ENCODE measurements at places on chromosomes 3 and 15.

GRCh38 chr3:15345608-15346137 is 13.3 kb upstream of the SH3BP5 start:
- no peaks in the 10 kb centered on the region for H3K27me3 ChIP-seq
- DNase-seq, result no peak
- H3K36me3 ChIP-seq, result peaks cover 2% of the 10 kb centered on the region
- no peak overlapping the region for H3K27ac ChIP-seq
- H3K4me1 ChIP-seq, result peaks cover 51% of the 10 kb centered on the region
- no peak overlapping the region for H3K4me3 ChIP-seq

DNA sequence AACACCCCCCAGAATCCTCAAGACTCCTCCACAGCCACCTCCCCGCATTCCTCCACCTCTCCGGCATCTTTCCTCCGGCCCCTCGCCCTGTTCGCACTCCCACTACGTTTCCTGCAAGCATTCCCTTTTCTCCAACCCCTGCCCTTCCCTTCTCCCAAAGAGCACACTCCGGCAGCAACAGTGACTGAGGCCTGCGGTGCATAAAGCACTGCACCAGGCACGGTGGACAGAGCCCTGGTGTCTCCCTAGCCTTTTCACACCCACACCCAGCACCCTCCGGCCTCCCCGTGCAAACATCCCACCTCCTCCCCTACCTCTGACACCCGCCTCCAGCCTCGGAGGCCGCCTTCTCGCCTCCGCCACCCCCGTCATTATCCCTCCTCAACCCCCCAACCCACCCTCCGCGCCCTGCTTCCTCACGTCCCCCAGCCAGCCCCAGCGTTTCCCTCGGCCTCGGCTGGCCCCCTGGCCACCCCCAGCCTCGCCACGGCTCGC is 577 bp downstream of the ZNF148 start:
- peaks cover 14% of the 10 kb centered on the region for H3K36me3 ChIP-seq
- H3K4me3 ChIP-seq, result peak overlapping the region; percentile 98
- peak; percentile 43 for DNase-seq
- peak overlapping the region; percentile 97 for H3K27ac ChIP-seq
- H3K27me3 ChIP-seq, result no peaks in the 10 kb centered on the region

- no peaks in the 10 kb centered on the region for H3K4me1 ChIP-seq
- H3K27me3 ChIP-seq, result no peaks in the 10 kb centered on the region
- H3K4me3 ChIP-seq, result no peak overlapping the region
- no peak overlapping the region for H3K27ac ChIP-seq
Measured at GRCh38 chr3:120524171-120524923, 71.8 kb upstream of the NDUFB4 start.

GRCh38 chr3:65871305-65872141 is 167.2 kb downstream of the MAGI1 start:
- H3K4me1 ChIP-seq, result no peaks in the 10 kb centered on the region
- H3K27ac ChIP-seq, result no peak overlapping the region
- no peak overlapping the region for H3K4me3 ChIP-seq
- no peak for DNase-seq

DNA sequence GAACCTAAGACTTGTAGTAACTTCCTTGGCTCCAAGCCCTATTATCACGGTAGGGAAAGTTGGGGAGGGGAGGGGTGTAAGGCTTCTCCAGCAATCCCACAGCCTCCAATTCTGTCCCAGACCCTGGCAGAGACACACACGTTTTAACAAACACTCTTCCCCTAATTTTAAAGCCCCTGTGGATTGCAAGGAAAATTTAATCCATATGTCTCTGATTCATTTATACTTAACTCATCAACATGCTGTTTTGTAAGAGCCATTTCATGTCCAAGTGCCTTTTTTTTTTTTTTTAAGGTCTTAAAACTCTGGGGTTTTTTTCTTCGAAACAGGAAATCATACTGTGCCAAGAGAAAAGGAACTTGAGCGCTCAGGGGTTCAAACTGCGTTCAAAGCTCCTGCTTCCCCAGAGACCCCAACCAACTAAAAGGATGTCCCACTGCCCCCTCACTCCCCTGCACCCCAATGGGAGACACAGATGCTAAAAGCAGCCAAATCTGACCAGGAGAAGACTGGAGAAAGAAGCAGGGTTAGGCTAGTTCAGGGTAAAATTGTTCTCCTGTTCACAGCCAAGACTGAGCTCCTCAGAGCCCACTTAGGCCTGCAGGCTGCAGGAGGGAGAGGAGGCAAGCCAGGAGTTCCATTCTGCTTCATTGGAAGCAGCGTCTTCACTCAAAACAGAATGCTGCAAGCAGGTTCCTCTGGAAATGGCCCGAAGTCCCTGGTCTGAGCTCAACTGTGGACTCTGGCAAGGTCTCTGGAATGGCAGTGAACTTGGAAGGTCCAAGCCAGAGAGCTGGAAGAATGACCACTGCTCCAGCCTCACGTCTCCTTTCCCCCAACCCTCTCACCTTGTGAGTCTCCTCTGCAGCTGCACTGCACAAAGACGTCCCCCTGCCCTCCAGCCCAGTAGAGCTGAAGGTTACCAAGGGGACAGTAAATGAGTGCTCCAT is 172.5 kb downstream of the NTRK3 start:
- peaks cover 2% of the 10 kb centered on the region for H3K27me3 ChIP-seq
- no peaks in the 10 kb centered on the region for H3K4me1 ChIP-seq
- no peak overlapping the region for H3K27ac ChIP-seq
- no peaks in the 10 kb centered on the region for H3K36me3 ChIP-seq

DNA sequence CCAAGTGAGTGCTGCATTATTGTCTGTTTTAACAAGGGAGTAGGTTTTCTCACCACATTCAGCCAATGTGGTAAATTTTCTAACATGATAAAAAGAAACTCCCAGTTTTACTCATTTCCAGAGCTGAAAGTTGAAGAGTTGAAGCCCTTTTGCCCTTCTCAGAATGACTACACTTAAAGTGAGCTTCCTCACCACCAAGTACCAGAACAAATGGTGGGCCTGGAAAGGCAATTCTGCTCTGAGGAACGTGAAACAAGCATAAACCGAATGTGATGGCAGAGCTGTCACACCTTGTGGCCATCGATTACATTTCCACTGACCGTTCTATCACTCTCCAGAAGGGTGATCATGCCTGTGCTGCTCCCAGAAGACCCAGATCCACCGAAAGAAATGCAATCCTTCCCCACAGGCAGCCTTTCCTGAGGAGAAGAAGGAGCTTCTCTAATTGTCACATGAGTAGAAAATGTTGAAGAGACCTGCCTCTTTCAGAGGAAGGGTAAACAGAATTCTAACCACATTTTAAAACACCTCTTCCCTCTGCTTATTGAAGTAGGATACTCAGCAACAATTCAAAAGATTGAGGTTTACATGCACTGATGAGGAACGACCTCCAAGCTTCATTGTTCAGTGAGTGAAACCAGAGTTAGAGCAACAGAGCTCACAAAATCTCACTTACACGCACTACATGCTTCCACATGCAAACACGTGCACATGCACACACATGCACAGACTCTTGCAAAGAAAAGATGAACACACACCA is 21.4 kb upstream of the CCR9 start:
- H3K27me3 ChIP-seq, result peaks cover 39% of the 10 kb centered on the region
- no peak overlapping the region for H3K27ac ChIP-seq
- H3K36me3 ChIP-seq, result peaks cover 2% of the 10 kb centered on the region
- no peak overlapping the region for H3K4me3 ChIP-seq

GRCh38 chr3:12722226-12722625 is 36.8 kb downstream of the TMEM40 start:
- no peaks in the 10 kb centered on the region for H3K27me3 ChIP-seq
- no peak overlapping the region for H3K4me3 ChIP-seq
- H3K4me1 ChIP-seq, result peaks cover 9% of the 10 kb centered on the region
- DNase-seq, result no peak
- H3K27ac ChIP-seq, result no peak overlapping the region

- no peak overlapping the region for H3K4me3 ChIP-seq
- no peaks in the 10 kb centered on the region for H3K27me3 ChIP-seq
- no peak for DNase-seq
- no peaks in the 10 kb centered on the region for H3K36me3 ChIP-seq
Measured at GRCh38 chr3:175495331-175495730, 636.2 kb downstream of the NAALADL2 start.

DNA sequence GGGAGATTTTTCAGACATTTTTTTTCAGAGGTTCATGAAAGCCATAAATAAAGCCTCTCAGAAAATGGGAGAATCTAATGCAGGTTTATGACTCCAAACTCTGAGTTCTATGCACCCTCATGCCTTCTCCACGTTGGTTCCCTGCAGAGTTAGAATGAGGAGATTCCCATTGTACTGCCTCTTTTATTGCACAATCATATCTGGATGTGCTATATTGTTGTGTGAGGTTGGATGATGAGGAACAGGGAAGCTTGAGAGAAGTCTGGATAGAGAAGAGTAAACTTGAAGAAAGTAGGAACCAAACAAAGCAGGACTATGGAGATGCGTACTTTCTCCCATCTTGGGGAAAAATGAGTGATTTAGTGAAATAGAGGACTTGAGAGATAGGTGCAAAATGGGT is 178.8 kb downstream of the PDCD6IP start:
- H3K27me3 ChIP-seq, result no peaks in the 10 kb centered on the region
- H3K4me3 ChIP-seq, result no peak overlapping the region
- H3K36me3 ChIP-seq, result no peaks in the 10 kb centered on the region
- no peaks in the 10 kb centered on the region for H3K4me1 ChIP-seq
- no peak overlapping the region for H3K27ac ChIP-seq

DNA sequence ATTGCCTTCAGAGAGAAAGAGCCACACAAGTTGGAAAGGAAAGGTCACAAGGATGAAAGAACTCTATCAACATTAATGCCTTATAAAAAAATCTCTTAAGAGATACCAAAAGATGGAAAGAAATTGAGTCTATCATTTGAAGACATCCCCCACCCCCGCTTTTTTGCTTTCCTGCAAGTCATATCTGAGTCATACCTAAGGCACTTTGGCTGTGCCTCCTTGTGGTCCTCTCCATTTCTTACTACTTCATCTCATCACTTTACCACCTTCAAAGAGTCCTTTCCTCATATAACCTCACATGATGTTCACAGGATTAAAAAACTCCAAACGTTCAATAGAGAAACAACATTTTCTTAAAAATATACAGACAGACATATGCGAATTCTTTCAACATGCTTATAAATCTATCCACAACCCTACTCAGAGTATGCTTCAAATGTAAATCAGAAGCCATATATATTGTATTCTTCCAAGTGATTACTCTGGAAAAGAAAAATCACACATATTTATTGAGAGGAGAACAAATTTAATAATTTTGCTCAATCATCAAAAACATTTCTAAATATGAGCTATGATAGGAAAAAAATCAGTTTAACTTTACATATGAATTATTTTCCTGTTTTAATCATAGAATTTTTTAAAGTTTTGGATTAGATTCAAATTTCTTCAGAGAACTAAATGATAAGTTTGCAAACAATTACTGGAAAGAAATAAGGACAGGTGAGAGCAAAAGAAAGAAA is 1003.9 kb upstream of the CFAP20DC start:
- H3K4me1 ChIP-seq, result peaks cover 21% of the 10 kb centered on the region
- no peaks in the 10 kb centered on the region for H3K36me3 ChIP-seq
- H3K4me3 ChIP-seq, result no peak overlapping the region
- no peak overlapping the region for H3K27ac ChIP-seq
- H3K27me3 ChIP-seq, result no peaks in the 10 kb centered on the region

- no peak overlapping the region for H3K4me3 ChIP-seq
- H3K36me3 ChIP-seq, result peaks cover 1% of the 10 kb centered on the region
- no peak for DNase-seq
Measured at GRCh38 chr15:29864501-29864900, 42.2 kb upstream of the TJP1 start.

DNA sequence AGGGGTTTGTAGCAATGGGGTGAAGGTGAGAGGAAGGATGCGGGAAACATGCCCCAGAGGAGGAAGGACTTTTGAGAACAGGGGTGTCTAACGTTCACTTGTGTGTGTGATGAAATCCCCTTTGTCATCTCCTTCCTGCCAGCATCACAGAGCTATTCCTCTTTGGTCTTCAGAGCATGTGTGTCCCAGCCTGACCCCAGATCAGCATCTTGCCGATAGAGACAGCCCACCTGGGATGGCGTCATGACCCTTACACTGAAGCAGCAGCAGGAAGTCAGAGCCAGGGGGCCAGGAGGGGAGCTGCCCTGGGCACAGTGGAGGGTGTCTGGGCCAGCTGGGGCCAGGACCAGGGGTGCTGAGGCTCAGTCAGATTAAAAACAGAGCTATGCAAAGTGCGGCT is 29.9 kb upstream of the GRIP2 start:
- no peak overlapping the region for H3K4me3 ChIP-seq
- no peaks in the 10 kb centered on the region for H3K36me3 ChIP-seq

DNA sequence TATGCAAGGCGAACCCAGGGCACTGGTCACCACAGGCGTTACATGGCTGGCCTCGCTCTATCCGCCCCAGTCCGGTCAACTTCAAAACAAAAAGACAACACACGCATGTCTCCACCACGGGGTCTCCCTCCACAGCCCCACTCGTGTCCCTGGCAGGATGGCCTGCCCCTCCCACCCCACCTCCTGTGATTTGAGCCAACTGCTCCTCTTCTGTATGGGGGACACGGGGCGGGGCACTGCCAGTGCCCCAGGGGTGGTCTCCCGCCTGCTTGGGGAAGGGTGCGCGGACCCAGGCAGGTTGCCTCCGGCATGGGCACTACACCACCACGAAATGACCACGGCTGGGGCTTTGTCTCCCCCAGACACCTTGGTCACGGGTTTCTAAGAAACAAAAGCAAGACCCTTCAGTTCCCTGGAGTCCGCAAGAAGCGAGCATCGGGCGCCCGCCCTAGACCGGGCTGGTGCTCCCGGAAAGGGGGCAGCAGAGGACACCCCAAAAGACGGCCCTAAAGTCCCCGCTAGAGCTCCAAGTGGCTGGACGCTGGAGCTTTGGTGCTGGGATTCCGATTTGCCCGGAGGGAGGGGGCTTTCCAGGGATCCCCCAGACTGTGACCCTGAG is 219.3 kb upstream of the PRICKLE2 start:
- H3K4me1 ChIP-seq, result peaks cover 2% of the 10 kb centered on the region
- no peak for DNase-seq
- H3K27ac ChIP-seq, result no peak overlapping the region
- no peaks in the 10 kb centered on the region for H3K36me3 ChIP-seq

GRCh38 chr3:150385296-150386242 is 22.5 kb upstream of the TSC22D2 start:
- peaks cover 24% of the 10 kb centered on the region for H3K4me1 ChIP-seq
- H3K27ac ChIP-seq, result peak overlapping the region; percentile 25
- H3K27me3 ChIP-seq, result no peaks in the 10 kb centered on the region

DNA sequence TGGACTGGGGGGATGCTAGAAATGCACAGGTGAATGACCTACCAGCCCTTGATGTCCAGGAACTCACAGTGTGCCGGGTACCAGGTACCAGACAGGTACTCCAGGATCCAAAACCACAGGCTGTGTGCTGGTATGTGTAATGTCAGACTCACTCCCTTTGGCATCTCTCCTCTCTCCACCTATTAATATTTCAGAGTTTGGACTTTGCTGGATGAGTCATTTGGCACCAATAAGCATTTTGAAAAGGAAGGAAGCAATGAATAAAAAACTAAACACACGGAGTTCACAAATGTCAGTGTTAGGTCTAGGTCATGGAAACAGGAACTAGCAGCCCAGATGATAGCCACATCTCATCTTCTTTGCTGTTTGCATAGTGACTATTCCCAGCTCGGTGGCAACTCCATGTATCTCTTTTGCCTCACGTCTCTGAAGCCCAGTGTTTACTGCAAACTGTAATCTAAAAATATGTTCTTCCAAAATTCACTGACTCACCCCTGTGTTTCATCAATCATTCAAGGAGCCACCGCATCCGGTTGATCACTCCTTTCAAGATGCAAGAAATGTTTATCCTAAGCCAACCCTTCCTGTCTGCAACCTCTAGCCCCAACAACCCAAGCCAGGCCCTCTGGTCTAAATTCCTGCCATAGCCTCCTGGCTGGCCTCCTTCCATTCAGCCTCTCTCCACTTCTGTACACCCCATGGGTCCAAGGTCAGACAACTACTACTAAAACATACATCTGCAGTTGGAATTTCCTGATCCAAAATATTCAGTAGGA is 8.4 kb downstream of the ITGB5 start:
- H3K27ac ChIP-seq, result no peak overlapping the region
- DNase-seq, result no peak
- no peaks in the 10 kb centered on the region for H3K36me3 ChIP-seq
- peaks cover 18% of the 10 kb centered on the region for H3K27me3 ChIP-seq

Measured in naive thymus-derived CD8-positive, alpha-beta T cell (primary cell).